ENCODE measurements at places on chromosomes 16 and 17.
A peak's percentile ranks its signal among the peaks of the same experiment; 100 is the strongest.

- ATAC-seq = no peak
Observed at GRCh38 chr16:55021595-55022475, 91.2 kb downstream of the IRX5 start.

- peak; percentile 98 for ATAC-seq
Observed at GRCh38 chr16:71610936-71611871, 14.8 kb upstream of the MARVELD3 start.

- ATAC-seq = no peak
Observed at GRCh38 chr16:11666103-11667055, 1.9 kb upstream of the SNN start.

- ATAC-seq = no peak
Observed at GRCh38 chr16:23771027-23771426, 16.2 kb downstream of the CHP2 start.

DNA sequence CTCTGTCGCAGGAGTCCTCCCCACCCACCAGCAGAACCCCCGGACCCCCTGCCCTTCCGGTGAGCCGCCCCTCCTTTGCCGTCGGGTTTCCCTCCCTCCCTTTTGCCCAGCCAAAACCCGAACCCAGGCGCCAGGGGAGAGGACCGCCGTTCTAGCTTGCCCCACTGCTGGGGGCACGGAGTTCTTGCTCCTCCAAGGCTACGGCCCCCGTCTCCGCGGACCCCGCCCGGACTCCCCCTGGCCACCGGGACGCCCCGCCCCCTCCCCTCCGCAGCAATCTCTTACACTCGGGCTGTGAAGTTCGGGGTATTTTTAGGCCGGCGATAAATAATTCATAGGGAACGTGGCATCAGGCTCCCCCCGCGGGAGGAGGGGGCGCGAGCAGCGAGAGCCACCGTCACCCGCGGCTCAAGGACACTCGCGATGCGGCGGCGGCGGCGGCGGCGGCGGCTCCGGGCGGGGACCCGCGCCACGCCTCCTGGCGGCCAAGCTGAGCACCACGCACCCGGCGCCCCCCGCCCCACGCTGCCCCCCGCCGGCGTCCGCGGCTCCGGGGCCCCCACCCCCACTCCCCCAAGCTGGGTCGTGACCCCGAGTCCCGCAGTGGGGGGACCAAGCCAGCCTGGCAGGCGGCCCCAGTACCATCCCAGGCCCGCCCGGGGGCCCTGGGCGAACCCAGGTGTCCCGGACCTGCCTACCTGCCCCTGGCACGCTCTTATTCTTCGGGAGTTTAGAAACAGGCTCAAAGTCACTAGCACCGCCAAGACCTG lies at the start of gene GRIN2C:
Gene GRIN2C (minus strand): TSS at position 427 of the 770 bp plus-strand sequence. CDS start 4,793 bp downstream, outside the sequence.
- peak; percentile 31 for ATAC-seq

DNA sequence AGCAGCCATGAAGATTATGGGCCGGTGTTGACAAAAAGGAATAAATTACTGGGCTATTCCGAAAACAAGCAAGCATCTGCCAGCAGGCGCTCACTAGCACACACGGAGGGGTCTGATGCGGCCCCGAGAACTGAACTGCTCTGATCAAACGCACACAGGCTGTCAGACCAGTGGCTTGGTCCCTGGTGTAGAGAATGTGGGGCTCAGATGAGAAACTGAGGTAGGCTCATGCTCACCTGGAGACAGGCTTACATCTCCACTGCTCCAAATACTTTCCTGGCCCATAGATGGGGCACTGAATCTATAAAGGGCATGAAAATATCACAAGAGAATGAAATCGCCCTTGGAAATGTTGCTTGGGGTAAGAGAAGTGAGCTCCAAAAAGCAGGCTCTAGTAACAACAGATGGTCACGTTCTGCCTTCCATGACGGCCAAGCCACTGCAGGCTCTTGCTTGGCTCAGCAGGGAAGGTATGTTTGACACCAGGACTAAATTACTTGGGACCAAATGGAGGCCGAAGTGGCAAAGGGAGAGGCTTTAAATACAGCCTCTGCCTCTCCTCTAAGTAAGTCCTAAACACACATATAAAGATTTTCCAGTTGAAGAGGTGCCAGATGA lies 5.4 kb downstream of the ABR start:
- ATAC-seq = no peak

GRCh38 chr17:2898255-2898926 lies 102.2 kb downstream of the RAP1GAP2 start:
- ATAC-seq = peak; percentile 18

- no peak for ATAC-seq
Observed at GRCh38 chr16:3115003-3115402, 2.6 kb downstream of the ZNF205 start.

- ATAC-seq = peak; percentile 63
Observed at GRCh38 chr16:2473999-2474876, 689 bp upstream of the TBC1D24 start.

DNA sequence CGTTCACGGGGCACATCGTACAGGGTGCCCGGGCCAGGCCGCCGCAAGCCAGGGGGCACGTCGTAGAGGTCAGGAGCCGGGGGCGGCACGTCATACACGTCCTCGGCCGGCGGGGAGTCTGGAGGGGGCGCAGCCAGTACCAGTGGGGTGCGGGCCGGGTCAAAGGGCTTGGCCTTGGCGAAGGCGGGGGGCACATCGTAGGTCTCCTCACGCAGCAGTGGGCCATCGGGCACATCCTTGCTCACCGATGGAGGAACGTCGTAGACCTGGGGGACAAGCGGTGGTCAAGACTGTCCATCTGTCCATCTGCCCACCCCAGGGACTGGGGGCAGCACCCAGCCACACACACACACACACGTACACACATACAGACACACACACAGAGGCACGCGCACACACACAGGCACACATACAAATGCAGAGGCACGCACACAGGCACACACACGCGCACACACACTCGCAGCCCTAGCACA lies 15.7 kb downstream of the BCAR1 start:
- ATAC-seq = no peak

DNA sequence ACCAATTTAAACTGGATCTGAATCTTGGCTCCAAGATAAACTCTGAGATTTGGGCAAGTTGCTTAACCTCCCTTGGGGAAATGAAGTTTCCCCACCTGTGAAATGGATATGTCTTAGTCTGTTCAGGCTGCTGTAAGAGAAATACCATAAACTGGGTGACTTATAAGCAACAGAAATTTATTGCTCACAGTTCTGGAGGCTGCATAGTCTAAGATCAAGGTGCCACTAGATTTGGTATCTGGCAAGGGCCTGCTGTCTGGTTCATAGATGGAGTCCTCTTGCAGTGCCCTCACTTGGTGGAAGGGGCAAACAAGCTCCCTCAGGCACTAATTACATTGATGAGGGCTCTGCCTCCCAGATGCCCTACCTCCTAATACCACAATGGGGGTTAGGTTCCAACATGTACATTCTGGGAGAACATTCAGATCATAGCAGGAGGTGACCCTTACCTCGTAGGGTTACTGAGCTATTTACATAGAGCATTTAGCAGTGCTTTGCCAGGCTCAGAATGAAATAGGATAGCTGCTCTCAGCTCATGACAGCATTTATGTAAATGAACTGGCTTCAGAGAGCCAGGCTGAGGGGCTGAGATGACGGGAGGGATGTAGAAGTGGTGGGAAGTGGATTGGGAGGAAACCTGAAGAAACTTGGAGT lies 83.9 kb downstream of the SPECC1 start:
- ATAC-seq = no peak

DNA sequence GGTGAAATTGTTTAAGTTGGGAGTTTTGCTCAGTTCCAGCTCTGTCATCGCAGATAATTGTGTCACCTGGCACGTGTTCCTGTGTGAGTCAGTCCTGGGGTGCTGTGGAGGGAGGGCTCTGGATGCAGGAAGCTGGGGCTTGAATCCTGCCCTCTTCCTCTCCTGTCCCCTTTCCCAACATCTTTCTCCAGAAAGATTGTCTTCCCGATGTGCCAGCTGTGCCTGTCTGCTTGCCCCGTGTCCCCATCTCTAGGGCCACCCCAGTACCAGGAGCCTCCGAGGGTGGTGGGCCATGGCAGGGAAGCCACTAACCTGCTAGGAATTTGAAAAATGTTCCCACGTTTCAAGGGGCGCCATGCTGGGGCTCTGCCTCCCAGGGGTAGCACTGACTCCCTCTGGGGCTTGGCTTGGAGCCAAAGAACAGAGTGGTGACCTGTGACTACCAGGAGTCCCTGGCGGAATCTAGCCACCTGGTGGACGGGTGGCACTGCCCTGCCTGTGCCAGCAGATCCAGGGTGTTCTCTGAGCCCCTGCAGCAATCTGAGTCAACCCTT lies 198.1 kb downstream of the ENGASE start:
- peak; percentile 24 for ATAC-seq

GRCh38 chr16:58792188-58792587 lies 58.1 kb upstream of the GOT2 start:
- ATAC-seq = no peak

GRCh38 chr16:59432896-59433295 lies 698.8 kb upstream of the GOT2 start:
- no peak for ATAC-seq

DNA sequence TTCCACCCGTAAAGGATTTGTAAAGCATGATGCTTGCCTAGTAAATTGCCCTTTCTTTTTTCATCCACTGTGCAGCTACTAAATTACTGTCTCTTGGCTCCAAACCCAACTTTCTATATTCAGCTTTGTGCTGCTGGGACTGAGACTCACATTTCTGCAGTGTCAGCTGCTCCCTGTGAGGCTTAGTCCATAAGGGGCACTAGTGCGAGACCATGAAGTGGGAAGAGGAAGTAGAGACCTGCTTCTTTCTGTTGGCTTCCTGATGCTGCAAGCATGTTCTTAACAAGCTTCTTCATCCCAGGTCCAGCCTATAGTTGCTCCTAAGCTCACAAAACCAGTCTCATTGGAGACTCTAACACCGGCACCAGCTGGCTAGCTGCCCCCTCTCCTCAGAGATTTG lies 74.9 kb upstream of the HS3ST2 start:
- no peak for ATAC-seq

DNA sequence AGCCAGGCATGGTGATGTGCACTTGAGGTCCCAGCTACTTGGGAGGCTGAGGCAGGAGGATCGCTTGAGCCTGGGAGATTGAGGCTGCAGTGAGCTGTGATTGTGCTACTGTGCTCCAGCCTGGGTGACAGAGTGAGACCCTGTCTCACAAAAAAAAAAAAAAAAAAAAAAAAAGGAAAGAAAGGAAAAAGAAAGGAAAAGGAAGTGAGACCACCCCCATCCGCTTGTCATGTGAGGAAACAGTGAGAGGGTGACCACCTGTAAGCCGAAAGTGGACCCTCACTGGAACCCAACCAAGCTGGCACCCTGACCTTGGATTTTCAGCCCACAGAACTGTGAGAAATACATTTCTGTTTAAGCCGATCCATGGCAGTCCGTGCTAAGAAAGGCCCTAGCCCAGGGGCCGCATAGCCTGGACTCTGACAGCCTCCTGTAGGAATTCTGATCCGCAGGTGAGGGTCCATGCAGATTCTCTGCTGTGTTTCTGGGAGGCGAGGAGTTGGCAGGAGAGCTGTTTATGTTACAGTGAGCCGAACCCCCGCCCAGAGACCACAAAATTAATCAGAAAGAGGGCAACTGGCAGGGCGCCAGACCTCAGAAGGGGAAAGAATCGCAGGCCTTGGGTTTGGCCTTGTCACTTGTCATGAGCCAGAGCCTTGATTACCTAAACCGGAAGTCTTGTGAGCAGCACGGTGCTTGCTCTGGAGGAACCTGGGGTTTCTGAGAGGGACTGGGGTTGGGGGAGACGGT lies 945 bp downstream of the SGSH start:
- peak; percentile 54 for ATAC-seq

- ATAC-seq = peak; percentile 6
Observed at GRCh38 chr17:80792373-80792781, 199.3 kb upstream of the CHMP6 start.

GRCh38 chr16:3144321-3144983 lies 9.6 kb downstream of the ZNF213 start:
- ATAC-seq = no peak

DNA sequence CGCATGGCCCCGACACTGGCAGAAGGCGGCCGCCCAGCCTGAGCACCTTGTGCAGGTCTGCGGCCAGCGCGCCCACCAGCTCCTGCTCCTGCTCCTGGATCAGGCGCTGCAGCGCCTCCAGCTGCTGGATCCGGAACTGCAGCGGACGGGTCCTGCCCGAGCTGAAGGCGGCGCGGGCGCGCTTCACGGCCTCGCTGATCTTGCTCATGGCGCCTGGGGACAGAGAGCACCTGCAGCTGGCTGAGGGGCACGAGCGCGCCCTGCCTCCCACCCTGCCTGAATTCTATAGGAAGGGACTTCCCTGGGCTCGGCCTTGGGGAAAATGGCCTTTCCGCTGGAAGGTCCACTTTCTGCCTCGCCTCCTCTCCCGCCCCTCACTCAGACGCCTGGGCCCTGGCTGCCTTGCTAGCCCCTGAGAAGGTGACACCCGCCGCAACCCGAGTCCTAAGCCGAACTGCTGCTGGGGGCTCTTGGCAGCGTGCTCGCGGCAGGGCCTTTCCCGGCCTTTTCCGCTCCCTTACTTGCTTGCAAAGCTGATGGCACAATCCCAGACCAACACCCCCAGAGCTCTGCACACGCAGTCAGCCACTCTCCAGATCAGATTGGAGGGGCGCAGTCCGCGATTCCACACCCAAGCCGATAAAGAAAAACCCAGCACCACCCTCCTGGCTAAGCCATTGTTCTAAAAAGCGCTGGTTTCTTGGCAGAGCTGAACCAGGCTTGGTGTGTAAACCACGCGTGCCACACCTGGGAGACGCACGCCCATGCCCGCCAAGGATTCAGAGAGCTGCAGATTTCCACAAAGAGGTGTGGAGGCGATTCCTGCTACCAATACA lies 3.0 kb downstream of the ALDH3A1 start:
- ATAC-seq = peak; percentile 97

GRCh38 chr17:32298298-32298697 lies 32.7 kb downstream of the RHBDL3 start:
- ATAC-seq = no peak

GRCh38 chr17:79156463-79157095 lies 82.0 kb downstream of the ENGASE start:
- ATAC-seq = no peak

DNA sequence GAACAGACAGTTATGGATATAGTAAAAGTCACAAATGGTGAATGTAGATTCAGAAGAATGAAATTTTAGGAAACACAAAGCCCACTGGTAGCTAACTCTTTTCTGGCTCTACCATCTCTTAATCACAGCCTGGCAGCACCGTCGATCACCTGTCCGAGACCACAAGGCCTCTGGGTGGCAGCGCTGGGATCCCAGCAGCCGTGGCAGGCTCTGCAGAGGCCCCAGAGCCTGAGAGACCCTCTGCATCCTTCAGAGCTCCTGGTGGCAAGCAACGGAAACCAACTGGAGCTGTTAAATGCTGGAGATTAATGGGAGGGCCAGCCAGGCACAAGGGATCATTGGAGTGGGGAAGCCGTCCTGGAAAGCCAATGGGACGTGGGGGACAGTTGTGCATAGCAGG lies 26.3 kb downstream of the LAT start:
- ATAC-seq = 0 out of 3 replicates have a peak, but pooled peaks have one; percentile 24

GRCh38 chr17:70624211-70624610 lies 454.9 kb downstream of the KCNJ2 start:
- no peak for ATAC-seq

- no peak for ATAC-seq
Observed at GRCh38 chr16:88337021-88337420, 45.7 kb upstream of the ZNF469 start.

Data from SK-N-SH treated with all-trans-retinoic acid at 6 μM for 48 hours (cell line).